ENCODE measurements at places on chromosomes 7 and 10.

GRCh38 chr10:70596860-70597809 is 5.4 kb downstream of the PRF1 start:
- DNase-seq = no peak

- no peak for DNase-seq
Observed at GRCh38 chr7:96320442-96320841, 1.5 kb downstream of the SLC25A13 start.

DNA sequence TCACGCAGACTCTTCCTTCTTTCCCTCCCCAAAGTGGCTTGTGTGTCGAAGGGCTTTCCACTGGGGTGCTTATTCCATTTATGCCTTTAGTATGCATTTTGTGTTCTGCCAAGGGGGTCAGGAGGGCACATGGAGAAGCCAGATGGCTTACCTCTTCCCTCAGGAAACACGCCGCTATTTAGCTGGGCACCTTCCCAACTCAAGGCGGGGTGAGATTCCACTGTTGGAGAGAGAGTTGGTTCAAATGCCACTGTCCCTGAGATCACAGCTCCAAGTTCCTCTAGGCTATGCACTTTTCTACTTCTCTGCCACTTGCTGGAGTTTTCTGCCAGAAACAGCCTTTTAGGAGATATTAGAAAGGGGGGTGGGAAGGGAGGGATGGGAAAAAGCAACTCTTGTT is 1091.8 kb downstream of the LRMDA start:
- no peak for DNase-seq

- DNase-seq = no peak
Observed at GRCh38 chr7:128731184-128731583, 8.0 kb upstream of the CALU start.

GRCh38 chr7:117008118-117008885 is 55.0 kb downstream of the ST7 start:
- no peak for DNase-seq

- no peak for DNase-seq
Observed at GRCh38 chr7:105493923-105494315, 28.2 kb downstream of the PUS7 start.

GRCh38 chr10:91708174-91708861 is 75.4 kb upstream of the PPP1R3C start:
- no peak for DNase-seq
